ENCODE measurements at places on chromosomes 16 and 17.

DNA sequence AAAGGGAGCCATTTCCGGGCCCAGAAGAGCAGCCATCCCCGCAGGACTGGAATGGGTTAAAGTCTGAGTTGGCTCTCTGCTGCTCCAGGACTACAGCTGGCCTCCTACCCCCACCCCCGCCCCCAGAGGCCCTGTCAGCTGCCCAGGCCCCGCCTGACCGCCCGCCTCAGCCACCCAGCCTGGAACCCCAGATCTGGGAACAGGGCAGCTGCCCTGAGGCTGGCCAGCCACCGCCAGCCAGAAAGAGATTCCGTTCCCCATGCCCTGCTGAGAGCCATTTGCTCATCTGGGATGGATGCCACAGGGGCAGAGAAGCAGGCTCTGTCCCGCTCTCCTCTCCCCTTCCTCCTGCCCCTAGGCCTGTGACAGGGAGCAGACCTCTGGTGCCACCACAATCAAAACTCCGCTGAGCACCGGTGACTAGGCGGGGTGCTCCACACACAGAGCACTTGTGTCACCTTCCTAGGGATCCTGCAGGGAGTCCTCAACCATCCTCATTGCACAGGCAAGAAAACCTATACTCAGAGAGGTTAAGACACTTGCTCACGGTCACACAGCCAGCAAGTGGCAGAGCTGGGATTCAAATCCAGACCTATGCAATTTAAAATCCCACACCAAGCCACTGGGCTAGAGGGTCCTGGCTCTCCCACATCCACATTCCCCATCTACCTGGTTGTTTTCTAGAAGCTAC lies 44.1 kb downstream of the ZNF423 start:
- DNase-seq: no peak

DNA sequence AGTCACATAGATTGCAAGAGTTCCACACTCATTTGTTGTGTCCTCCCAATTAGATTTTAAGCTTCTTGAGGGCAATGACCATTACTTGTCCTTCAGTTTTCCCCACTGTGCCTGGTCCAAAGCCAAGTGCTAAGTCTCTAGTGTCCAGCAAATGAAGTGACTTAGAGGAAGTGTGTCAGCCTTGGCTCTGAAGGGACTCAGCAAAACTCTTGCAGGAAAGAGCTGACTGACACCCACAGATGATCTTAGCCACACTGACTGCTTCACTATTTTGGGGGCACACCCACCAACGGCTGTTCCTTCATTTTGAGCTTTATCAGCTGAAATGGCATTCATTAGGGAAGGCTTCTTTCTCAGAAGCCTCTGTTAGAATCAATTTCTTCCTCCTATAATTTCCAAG lies 358.1 kb downstream of the UTP18 start:
- no peak for DNase-seq

- no peak for DNase-seq
Observed at GRCh38 chr17:82658796-82659452, 10.7 kb upstream of the WDR45B start.

GRCh38 chr17:76531486-76532038 lies 5.9 kb downstream of the CYGB start:
- no peak for DNase-seq

DNA sequence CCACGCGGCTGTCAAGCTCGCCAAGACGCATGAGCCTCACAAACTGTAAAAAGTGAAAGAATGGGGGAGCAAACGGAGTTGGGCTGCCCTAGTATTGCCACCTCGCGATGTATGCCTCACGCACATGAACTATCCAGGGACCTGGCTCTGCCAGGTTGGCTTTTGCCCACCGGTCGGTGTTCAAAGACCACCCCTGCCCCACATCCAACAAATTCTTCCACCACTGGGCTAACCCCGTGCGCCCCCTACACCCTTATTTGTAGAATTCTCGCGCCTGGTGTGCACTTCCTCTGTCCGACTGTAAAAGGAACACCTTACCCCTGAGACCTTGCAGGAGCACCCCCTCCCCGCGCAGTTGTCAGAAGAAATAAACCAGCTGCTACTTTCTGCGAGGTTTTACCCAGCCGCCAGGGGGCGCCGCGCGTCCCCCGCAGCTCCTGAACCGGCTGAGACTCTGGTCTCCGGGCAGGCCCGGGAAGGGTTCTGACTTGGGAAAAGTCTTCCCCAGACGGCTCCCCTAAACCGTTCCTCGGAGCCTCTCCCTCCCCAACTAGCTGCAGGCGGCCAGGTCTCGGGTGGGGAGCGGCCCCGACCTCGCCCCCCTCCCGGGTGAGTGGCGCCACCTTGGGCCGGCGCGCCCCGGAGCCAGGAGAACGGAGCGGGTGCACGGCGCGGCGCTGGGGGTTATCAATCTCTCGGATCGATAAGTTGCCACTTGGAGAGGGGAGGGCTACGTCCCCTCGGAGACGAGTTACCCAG lies 1.7 kb upstream of the ZNF423 start:
- no peak for DNase-seq

DNA sequence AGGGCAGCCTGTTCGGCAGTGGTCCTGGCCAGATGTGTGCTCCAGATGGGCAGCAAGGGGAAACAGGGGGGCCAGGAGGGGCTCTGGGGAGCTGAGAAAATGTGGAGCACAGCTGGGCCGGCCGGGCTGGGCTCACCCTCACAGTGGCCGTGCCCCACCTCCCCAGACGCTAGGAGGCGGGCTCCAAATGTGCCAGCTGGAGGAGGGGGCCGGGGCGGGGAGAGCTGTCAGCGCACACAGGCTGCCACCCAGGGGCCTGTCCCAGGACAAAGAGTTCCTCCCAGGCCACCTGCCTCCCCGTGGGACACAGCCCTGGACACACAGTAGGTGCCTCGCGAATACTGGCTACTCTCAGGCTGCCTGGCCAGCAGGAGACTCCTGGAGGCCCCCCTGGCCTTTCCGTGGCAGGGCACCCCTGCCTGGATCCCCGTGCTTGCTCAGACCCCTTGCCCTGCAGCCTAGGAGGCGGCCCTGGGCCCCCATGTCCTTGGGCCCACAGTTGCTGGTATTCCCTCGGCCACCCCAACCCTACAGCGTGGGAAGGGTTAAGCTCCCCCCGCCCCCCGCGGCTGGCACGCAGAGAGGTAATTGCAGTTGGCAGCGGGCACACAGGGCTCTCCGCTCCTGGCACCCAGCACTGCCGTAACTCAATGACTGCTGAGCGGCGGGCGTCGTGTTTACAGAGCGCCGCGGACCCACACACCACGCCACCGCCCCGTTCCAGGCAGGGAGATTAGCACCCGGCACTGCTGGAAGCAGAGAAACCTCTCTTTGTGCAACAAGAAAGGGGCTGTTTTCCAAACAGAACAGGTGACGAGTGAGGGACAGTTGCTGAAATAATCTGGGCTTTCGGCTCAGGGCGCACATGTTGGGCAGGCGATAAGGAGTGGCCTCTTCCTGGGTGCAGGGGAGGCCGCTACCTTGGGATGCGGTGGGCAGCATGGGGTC lies 32.2 kb downstream of the BAHCC1 start:
- DNase-seq: no peak

DNA sequence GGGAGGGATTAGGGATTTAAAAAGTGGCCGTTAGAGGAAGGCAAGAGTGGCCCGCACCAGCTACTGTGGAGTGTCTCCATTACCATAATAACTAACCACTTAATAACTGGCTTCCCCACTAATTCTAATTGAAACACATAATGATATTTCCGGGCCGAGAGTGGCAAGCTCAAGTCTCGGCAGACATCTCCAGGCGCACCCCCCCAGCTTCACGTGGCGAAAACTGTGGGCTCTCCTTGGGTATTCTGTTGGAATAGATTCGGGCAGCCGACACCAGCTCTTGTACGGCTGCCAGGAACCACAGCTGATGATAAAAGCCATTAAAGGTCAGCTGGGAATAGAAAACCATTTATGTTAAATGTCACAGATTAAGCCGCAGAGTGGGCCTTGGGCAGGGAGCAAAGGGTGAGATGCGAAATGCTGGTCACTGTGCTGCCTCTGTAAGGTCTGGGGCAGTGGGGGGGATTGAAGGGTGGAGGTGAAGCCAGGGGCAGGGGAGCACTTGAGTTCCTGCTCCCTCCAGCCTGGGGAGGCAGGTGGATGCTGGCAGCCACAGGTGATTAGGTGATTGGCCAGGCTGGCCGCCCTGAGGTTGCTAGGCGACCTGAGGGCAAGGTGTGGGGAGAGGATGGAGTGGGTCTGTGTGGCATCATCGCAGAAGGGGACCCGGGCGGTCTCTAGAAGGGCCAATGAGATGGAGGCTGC lies 115.6 kb upstream of the SDK2 start:
- no peak for DNase-seq

- no peak for DNase-seq
Observed at GRCh38 chr16:77048085-77048484, 142.9 kb upstream of the MON1B start.

DNA sequence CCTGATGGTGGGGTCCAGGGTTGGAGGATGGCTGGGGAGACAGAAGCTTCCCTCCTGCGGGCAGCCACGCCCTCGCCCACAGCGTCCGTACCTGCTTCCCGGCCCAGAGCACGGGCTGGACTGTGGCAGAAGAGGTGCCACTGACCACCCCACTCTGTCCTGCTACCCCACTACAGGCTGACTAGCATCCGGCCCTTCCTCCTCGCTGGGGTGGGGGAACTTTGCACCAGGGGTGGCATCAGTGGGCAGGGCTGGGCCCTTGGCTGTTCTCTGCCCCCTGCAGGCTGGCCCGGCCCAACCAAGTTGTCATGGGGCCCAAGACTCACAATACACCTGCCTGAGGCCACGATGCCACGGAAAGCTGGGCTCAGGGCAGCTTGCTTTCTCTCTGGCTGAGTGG lies 73.0 kb downstream of the KLHDC4 start:
- DNase-seq: no peak

DNA sequence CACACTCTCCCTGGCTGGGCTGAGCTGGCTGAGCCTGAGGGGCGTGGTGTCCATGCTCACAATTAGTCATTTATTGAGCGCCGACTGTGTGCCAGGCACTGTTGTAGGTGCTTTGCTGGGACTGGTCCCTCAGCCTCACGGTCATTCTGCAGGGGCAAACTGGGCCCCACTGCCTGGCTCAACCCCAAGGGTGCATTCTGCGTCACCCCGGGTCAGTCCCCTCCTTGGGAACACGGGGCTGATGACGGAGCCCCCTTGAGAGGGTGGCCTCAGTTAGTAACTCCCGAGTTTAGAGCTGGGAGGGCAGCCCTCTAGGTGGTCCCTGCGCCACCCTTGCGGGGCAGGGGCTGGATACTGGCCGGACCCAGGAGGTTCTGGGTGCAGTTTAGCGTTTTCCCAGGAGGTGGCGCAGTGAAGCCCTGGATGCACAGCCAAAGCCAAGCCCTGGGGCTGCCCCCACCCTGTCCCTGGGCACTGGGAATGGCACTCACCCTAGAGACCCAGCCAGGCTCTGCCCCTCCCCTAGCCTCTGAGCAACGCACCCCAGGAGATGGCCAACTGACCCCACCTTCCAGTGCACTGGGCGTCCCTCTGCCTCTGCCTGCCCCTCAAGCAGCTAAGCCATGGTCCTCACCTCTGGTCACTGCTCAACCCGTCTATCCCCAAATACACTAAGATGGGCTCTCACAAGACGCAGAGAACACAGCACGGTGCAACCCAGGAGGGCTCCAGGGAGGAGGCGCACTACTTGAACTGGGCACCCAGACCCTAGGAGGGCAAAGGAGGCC lies 243.2 kb upstream of the GSE1 start:
- DNase-seq: peak; percentile 23

DNA sequence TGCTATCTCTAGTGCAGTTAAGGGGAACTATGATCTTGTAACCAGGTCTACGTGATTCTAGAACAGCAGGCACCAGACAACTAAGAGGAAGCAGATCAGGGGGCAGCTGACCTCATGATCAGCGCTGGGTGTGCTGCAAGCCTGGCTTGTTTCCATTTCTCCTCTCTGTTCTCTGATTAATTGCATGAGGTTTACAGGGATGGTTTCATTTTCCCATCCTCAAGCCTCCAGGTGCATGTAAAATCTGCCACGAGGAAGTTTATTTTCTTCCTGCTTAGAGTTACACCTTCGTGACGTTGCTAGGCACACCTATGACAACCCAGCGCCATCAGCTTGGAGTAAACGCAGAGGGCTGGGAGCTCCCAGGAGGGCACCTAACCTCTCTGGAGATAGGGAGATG lies 4.3 kb upstream of the NUPR1 start:
- DNase-seq: no peak

GRCh38 chr16:86798247-86799041 lies 220.1 kb downstream of the FOXL1 start:
- no peak for DNase-seq

DNA sequence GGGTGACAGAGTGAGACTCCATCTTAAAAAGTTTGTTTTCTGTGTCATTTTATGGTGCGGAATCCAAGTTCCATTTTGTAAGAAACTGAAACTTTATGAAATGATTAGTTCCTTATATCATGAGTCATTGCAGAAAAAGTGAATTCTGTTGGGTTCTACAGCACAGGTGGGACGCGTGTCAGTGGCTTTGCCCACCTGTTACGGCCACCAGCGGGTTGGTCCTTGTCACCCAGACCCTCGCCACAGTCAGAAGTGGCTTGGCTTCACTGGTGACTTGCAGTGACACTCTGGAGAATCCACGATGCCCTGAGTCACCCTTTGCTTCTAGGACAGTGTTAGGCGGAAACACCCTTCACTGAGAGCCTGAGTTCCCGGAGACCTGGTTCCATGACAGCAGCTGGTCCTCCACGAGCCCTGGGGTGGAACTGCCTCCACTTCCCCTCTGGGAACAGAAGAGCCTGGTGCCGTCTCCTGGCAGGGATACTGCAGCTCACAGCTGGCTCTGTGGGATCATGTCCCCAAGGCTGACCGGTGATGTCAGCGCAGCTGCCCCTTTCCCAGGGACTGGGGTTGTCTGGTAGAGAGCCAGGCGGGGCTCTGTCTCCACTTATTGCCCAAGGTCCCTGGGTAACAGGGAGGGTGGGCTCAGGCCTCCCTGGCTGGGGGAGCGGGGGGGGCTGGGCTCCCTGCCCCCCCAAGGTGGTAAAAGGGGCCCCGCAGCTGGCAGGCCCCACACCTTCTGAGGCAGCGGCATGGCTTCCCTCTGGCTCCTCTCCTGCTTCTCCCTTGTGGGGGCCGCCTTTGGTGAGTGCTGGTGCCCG lies at the start of gene CTRB1:
Gene CTRB1, plus strand, starts transcription at position 733 of the 821 bp plus-strand sequence. Its CDS starts 20 bp downstream, at position 753.
- no peak for DNase-seq

DNA sequence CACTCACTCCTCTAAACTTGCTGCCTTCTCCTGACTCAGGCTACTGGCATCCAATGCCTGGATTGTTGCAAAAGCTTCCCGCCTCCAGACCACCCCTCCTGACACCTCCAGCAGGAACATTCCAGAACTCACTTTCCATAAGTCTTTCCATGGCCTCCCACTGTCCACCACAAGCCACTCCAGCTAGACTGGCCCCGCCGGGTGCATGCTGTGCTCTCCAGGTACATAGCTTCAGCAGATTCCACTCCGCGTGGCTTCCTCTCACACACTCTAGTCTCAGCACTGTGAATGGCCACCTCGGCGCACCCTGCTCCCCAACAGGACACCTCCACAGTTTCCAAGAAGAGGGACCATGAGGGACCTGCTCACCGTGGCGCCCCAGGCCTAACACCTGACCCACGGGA lies 25.9 kb upstream of the FAAP100 start:
- DNase-seq: no peak

GRCh38 chr17:32876417-32877163 lies at the start of gene MYO1D:
Gene MYO1D, minus strand, starts transcription at chr17:32877124. Its CDS starts 252 bp downstream, at chr17:32876872.
- peak; percentile 47 for DNase-seq

GRCh38 chr16:50308237-50308965 lies 42.0 kb downstream of the ADCY7 start:
- no peak for DNase-seq

- DNase-seq: no peak
Observed at GRCh38 chr17:39702901-39703893, 3.3 kb downstream of the ERBB2 start.
